T-helper 1 cell (primary cell): ENCODE measurements at places on chromosomes 1 and 21.

DNA sequence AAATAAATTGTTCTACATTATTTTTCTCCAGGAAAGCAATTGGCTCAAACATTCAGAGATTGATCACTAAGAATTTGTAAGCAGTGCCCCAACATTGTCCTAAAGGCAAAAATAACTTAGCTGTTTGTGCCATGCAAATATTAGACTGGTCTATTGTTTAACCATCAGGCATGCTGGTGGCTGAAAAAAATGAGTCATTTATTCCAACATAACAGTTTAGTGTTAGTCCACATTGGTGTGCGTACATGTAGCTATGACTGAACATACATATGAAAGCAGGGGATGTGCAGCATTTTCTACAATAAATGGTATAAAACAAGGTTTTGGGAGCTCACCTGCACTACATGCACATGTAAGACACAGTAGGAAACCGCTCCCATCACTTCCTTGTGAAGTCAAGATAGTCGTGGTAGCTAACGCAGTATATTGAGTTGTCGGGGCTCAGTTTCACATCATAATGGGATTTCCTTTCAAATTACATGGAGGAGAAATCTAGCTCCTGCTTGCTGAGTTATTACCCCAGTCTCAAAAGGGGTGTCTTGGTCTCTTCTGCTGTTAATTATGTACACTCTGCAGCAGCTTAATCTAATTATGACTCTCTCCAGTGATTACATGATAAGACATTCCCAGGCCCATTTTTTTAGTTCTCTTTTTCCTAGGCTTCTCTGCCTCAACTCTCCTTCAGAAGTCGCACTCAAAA is 199.4 kb downstream of the LYPLAL1 start:
- no peak for DNase-seq

DNA sequence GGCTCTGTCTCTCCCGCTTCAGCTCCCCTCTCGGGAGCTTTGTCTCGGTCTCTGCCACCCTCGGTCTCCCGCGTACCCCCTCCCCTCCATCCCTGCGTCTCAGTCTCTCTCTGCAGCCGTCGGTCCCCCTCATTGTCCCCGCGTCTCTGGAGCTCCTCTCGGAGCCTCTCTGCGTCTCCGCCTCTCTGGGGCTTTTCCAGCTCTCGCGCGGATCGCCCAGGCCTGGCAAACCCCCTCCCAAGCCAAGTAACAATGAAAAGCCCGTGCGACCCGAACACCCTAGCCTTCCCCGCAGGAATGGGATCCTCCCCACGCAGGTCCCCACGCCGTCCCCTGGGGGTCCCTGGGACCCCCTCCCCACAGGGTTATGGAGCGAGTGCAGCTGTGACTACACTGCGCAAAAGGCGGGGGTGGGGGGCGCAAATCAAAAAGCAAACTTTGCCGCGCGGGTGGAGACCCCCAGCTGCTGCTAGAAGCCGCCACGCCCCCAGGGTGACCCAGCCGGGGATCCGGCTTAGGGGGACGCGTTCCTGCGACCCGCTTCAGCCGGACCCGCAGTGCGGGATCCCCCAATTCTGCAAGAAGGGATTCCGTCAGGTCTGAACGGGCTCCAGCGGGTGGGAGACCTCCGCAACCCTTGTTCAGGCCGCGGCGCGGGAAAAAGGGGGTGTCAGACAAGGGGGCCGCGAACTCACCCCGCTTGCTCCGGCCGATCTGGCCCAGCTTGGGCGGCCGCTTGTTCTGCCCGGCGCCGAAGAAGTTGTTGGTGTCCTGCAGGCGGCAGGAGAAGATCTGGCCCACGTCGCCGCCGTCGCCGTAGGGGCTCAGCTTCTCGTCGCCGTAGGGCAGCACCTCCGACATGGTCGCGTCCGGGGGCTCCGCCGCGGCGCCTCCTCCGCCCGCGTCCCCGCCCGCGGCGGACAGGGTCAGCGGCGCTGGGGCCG is 1.2 kb downstream of the CAMK2N1 start:
- DNase-seq = no peak

DNA sequence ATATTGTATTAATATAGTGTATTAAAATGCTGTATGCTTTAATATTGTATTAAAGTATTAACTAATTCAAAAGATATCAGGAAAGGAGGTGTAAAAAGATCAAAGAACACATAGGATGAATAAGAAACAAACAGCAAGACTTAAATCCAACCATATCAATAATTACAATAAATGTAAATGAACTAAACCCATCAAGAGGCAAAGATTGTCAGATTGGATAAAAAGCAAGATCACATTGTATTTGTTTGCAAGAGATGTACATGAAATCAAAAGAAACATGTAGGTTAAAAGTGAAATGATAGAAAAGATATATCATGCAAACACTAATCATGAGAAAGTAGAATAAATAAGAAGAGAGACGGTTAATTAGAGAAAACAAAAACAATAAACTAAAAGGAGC is 34.1 kb upstream of the RAB3GAP2 start:
- no peak for DNase-seq

- DNase-seq = no peak
These were observed 26.2 kb downstream of the DMAP1 start for GRCh38 chr1:44239331-44239960.

DNA sequence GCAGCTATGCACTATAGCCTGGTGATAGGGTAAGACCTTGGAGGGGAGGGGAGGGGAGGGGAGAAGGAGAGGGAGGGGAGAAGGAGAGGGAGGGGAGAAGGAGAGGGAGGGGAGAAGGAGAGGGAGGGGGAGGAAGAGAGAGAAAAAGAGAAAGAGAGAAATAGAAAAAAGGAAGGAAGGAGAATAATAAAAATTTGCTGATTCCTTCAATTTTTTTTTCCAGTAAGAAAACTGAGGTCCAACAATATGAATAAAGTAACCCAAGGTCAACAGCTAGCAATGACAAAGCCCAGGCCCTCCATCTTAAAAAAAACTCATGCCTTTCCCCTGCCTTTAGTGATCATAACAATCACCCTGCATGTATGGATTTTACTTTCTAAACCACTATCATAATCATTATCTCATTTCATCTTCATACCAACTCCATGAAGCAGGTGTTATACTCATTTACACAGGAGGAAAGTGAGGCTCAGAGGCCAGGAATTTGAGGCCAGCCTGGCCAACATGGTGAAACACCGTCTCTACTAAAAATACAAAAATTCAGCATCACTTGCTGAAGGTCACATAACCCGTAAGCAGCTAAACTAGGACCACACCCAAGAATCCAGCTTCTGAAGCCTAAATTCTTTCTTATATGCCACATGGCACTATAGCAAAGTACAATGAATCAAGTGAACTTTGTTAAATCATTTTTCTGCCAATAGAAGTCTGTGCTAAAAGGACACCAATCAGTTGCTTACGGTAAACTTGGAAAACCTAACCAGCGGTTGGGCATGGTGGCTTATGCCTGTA is 23.4 kb upstream of the BRDT start:
- no peak for DNase-seq

DNA sequence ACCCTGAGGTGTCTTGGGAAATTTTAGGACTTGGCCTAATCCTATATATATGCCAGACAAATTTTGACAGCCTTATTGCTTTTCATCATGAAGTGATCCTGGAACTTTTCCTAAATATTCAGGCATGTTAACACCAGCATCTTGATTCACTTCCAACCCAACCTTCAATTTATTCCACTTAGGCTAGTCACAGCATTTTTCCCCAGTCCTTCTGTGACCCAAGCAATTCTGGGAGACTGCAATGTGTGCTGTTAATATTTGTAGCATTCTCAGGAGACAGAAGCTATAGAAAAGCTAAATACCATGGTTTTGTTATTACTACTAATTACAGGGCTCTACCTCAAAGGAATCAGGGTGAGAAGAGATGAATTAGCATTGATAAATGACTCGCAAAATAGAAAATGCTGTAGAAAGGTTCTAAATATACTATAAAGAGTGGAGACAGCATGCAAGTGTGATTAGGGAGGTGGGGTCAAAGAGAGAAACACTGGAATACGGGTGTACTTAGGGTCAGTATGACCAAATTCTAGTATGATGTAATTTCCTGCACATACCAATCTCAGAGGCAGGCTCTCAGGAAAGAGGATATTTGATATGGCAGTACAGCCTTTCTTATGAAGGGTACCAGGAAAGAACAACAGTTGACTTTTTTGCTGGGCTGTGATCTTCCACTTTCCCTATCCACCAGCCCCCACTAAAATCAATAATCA is 29.1 kb downstream of the PRRX1 start:
- no peak for DNase-seq

DNA sequence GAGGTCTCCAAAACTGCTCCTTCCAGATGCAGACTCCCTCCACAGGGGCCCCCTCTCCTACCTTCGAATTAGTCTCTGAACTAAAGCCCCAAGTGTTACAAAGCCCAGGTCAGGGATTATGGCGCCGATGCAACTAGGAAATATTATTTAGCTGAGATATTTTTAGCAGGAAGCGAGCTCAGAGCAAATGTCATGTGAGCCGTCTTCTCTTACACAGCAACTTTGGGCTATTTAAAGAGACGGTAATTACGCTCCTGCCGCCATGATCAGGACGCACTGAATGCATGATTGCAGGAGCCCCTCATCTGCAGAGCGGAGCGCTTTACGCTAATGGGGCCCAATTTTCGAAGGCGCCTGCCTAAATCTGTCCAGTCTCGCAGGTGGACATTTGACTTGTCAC is 55.3 kb upstream of the TARDBP start:
- no peak for DNase-seq

- no peak for DNase-seq
These were observed 19.8 kb downstream of the COL16A1 start for GRCh38 chr1:31683997-31684396.

GRCh38 chr1:62263006-62263813 is 56.0 kb downstream of the KANK4 start:
- DNase-seq = no peak

DNA sequence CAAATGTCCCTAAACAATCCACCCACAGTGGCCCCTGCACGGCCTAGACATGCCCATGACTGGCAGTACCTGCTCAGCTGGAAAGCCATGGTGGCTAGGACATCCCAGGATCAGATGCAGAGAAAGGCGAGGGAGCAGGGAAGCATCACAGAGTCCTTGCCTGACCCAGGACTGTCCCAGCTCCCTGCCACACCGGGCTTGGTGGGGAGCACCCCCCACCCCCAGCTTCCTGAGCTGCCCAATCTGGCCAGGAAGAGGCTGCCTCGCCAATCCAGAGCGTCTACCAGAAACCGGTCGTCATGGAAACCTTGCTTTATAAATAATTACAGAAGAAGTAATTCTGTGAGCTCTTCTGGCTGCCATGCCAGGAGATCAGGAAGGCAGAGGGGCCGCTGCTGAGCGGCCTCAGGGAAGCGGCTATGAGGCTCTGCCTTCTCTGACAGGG is 34.8 kb downstream of the ACOT7 start:
- peak; percentile 59 for DNase-seq

DNA sequence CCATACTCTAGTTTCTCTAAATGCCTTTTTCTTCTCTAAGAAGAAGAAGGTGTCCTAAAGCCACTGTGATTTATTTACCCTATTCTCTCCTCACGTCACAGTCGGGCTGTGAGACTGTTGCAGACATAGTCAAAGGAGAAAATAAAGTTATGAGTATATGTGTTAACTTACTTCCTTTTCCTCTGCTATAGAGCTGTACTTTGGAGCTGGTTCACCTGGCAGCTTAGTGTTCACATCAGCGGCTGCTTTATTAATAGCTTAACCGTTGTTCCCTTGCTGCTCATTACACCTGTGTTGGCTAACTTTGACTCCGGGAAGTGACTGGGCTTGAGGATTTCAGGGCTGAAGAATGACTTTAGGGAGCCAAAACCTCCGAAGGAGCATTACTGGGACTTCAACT is 3.6 kb downstream of the PFKFB2 start:
- DNase-seq = no peak

DNA sequence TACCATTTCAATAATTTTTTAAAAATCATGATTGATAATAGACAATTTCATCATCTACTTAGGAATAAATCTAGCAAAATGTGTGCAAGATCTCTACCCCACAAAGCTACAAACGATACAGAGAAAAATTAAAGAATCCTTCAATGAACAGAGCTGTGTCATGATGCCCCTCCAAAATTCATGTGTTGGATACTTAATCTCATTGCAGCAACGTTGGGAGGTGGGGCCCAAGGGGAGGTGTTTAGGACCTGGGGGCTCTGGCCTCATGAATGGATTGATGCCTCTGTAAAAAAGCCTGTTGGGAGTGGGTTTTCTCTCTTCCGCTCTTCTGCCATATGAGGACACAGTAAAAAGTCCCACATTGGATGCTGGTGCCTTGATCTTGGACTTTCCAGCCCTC is 54.9 kb downstream of the PRSS38 start:
- no peak for DNase-seq

DNA sequence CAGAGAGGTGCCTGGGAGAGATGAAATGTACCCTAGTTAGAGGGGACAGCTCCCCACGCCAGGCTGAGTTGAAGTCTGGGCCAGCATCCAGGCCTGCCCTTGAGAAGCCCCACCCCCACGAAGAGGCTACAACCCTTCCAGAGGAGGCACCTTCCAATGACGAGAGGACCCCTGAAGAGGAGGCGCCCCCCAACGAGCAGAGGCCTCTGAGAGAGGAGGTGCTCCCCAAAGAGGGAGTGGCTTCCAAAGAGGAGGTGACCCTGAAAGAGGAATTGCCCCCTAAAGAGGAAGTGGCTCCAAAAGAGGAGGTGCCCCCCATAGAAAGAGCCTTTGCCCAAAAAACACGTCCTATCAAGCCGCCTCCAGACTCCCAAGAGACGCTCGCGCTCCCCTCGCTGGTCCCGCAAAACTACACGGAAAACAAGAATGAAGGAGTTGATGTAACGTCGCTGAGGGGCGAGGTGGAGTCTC is 3.1 kb downstream of the EVA1B start:
- no peak for DNase-seq

GRCh38 chr1:53575955-53576320 is 116.7 kb downstream of the DMRTB1 start:
- DNase-seq = no peak

DNA sequence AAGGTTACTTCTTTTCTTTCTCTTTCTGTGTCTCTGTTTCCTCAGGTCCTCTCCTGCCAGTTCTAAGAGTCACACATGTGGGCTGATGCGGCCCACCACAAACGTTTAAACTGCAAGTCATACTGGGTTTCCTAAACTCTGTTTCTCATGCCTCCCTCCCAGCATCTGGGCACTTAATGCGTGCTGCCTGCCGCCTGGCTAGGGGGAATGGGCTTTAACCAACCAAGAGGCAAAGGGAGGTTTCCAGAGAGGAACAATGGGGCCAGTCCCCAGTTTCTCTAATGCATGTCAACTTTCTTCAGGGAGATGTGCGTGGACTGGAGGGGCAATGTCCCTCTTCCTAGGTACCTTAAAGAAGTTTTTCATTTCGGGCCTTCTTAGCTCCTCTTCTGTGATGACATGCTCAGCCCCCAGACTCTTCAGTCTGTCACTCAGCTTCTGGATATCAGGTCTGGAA is 19.9 kb upstream of the SRSF4 start:
- DNase-seq = no peak

GRCh38 chr1:38022810-38023209 is 10.3 kb downstream of the UTP11 start:
- no peak for DNase-seq

GRCh38 chr1:107622966-107623365 is 342.0 kb downstream of the VAV3 start:
- DNase-seq = no peak
